CD8-positive, alpha-beta memory T cell (primary cell): ENCODE measurements at places on chromosomes 7 and 10.
A peak's percentile ranks its signal among the peaks of the same experiment; 100 is the strongest.

DNA sequence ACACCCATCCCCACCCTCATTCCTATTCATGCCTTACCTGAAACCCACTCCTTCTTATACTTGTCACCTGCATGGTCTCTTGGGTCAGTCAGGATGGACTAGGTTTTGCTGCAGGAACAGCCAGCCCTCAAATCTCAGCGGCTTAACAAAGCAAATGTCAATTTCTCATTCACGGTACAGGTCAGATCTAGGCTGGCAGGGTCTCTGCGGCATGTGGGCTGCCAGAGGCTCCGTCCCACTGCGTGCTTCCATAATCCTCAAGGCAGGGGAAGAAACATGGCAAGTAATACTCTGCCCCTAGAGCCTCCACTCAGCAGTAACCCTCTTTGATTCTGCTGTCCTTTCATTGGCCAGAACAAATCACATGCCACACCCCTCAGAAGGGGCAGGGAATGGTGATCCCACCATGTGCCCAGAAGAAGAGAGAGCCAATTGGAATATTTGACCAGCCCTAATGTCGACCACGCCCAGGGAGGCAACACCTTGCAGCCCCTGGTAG is 114.9 kb upstream of the ZMIZ1 start:
- no peak for DNase-seq

DNA sequence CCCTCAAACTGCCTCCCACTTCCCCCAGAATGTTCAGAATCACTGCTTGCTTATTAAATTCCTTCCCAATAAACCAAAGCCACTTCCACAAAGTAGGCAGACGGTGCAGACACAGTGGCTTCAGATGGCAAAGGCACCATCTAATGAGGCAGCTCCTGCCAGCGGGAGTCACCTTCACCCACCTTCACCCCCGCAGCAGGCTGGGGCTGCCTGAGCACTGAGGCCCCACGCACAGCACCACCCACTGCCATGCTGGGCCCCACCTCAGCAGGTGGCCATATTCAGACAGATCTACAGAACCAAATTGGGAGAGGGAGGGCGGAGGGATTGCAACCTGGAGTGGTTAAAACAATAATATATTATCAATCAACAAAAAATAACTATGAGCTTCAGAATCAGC is 118.5 kb downstream of the GRID1 start:
- no peak for DNase-seq

DNA sequence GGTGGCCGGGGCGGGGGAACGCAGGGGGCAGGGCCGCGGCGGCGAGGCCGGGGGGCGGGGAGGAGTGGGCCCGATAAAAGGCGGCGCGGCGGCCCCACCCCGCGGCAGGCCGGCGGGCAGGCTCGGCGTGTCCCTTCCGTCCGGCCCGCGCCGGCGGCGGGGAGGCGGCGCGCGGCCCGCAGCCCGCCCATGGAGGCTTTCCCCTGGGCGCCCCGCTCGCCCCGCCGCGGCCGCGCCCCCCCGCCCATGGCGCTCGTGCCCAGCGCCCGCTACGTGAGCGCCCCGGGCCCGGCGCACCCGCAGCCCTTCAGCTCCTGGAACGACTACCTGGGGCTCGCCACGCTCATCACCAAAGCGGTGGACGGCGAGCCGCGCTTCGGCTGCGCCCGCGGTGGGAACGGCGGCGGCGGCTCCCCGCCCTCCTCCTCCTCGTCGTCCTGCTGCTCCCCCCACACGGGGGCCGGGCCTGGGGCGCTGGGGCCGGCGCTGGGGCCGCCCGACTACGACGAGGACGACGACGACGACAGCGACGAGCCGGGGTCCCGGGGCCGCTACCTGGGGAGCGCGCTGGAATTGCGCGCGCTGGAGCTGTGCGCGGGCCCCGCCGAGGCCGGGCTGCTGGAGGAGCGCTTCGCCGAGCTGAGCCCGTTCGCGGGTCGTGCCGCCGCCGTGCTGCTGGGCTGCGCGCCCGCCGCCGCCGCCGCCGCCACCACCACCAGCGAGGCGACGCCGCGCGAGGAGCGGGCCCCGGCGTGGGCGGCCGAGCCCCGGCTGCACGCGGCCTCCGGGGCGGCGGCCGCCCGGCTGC is at the start of gene NANOS1:
TSS of gene NANOS1 (plus strand) at position 102 of the 808 bp plus-strand sequence. CDS start at position 190, 88 bp downstream.
- peak; percentile 30 for DNase-seq

GRCh38 chr7:94971051-94971867 is 63.9 kb downstream of the PPP1R9A start:
- DNase-seq, result no peak

DNA sequence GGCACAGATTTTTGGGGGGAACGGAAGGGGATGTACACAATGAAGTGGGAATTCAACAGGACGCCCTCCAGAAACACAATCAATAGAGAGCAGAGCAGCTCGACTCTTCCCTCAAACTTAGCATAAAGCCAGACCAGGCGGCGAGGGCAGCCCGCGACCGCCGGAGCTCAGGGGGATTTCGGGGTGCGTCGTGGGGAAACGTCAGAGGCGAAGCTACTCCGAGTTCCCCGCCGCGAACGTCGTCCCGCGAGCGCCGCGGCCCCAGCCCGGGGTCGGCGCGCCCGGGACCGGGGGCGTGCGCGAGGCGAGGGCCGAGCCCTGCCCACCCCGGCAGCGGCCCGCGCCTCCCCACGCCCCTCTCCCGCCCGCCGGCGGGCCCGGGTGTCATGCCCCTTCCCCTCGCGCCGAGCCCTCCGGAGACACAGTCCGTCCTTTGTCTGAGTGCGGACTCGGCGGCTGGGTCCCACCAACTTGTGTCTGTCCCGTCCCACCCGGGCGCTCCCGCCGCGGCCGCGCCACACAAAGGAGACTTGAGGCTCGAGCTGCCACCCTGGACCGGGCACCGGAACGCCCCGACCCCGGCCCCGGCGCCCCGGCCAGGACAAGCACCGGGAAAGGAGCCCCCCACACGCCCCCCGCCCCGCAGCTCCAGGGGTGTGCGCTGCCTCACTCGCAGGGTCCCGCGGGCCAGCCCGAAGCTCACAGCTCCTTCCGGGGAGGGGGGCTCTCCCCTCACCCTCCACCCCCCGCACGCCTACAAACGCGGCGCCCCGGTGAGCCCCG is 634 bp downstream of the EZH2 start:
- peak; percentile 64 for DNase-seq

- no peak for DNase-seq
Observed at GRCh38 chr10:94146746-94147145, 153.0 kb downstream of the PLCE1 start.

DNA sequence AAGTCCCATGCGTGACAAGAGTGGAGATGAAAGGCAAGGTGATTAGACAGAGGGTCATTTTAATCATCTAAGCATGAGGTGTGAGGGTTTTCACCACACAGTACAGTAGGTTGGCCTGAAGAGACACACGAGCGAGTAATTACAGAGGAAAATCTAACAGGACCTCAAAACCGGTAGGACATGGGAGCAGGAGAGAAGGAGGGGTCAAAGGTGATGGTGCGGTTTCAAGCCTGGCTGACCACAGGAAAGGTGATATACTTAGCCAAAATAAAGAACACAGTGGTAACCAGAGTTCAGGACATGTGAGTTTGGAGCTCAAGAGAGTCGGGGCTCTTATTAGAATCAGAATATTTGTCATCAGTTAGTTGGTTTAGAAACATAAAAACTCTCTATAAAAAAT is 20.0 kb downstream of the GLI3 start:
- no peak for DNase-seq

GRCh38 chr10:44689368-44689767 is 221.8 kb upstream of the TMEM72 start:
- DNase-seq, result no peak

DNA sequence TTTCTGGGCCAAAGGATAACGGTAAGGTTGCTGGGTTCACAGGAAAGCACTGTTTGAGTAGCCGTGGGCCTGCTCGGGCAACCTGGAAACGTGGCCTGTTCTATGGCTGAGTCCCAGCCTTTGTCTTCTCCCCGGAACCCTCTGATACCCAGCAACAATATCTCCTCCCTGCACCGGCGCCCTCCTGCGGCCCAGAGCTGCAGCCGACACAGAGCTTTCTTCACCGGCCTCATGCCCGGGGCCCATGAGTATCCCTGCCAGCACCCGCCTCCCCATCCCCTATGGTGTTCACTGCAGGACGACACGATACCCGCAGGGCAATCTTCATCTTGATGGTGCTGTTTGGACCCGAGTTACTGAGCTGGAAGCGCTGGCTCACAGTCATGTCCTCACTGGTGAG is 38.6 kb upstream of the NCAPG2 start:
- no peak for DNase-seq

DNA sequence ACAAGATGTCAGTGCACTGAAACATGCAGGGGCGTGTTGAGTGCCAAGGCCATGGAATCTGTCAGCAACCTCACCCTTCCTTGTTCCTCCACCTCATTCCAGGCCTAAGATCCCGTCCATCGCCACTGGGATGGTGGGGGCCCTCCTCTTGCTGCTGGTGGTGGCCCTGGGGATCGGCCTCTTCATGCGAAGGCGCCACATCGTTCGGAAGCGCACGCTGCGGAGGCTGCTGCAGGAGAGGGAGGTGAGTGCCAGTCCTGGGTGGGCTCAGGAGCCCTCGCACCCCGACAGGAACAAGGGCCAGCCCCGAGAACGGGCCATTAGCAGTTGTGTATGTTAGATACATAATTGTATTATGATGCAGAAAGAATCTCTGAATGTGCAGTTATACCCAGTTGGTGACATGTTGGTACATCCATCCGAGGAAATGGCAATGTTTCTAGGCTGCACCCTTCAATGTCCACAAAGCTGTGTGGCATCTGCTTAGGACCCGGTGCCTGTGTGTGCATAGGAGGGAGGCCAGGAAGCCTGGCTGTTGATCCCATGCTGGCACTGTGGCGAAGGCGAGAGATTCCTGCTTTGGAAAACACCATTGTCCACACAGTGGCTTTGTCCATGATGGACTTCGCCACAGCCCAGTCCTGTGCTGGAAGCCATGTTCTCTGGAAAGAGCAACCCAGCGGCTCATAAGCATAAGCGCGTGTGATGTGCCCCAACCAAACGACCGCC is 154.2 kb downstream of the EGFR start:
- no peak for DNase-seq

DNA sequence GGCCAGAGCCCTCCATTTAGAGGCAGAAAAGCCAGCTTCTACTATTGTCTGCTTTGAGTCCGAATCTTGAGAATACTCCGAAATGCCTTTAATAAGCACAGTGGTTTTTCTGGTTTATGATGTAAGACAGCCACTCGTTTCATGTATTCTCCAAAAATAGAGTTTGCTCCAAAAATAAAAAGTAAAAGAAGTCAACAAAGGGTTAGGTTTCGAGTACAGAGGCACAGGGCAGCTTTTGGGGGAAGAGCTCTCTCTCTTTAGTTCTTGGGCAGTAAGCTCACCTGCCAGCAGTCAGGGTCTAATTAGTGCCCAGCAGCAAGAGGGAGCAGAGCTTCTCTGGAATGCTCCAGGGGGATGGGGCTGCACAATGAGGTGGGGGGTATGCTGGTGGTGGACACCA is 20.2 kb downstream of the CREB3L2 start:
- no peak for DNase-seq

- no peak for DNase-seq
Observed at GRCh38 chr10:69142983-69143382, 19.0 kb downstream of the VPS26A start.

- no peak for DNase-seq
Observed at GRCh38 chr7:158028290-158028941, 559.2 kb downstream of the PTPRN2 start.

GRCh38 chr10:113108194-113108835 is 158.3 kb downstream of the TCF7L2 start:
- DNase-seq, result peak; percentile 7

GRCh38 chr10:12876266-12876665 is 125.2 kb downstream of the CCDC3 start:
- no peak for DNase-seq

DNA sequence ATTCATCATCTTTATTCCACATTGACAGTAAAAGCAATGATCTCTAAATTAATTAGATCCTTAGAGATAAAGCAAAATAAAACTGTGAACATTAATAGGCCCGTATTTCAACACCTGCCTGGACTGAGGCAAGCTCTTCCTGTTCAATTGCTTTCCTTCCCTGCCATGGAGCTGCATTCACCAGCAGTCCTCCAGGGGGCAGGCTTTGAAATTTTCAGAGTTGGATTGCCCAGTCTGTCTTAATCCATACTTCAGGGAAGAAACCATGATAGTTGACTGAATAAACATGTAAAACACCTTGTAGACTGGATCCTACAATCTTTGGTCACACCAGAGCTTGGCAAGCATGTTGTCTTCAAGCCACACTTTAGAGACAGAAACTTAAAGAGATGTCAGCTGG is 936.6 kb downstream of the NRG3 start:
- no peak for DNase-seq

GRCh38 chr10:36118314-36118713 is 476.2 kb upstream of the FZD8 start:
- DNase-seq, result no peak

- no peak for DNase-seq
Observed at GRCh38 chr7:30865821-30866220, 45.8 kb upstream of the AQP1 start.

DNA sequence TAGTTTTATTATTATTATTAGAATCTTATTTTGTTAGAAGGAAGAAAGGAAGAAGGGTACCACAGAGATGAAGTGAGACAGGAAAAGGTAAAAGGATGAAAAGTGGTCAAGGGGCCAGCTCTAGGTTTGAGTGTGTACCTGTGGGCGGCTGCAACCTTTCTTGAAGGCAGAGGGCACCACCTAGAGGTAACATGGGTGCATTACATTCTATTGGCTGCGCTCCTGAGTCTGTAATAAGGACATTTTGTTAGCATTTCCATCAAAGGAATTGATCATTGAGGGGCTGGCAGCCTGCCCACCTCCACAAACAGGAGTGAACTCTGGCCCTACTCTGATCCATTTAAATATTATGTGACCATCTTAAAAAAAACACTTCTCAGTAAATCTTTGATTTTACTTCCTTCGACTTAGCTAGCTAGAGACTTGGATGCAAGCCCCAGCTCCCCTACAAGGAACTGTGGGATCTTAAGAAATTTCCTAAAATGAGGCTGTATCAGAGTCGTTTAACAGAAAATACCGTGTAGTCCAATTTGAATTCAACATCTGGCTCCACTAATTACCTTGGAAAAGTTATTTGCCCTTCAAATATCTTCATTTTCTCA is 610.4 kb downstream of the IPMK start:
- DNase-seq, result no peak

- no peak for DNase-seq
Observed at GRCh38 chr7:50317697-50318669, 13.5 kb downstream of the IKZF1 start.

GRCh38 chr7:29843726-29844125 is 37.4 kb downstream of the WIPF3 start:
- DNase-seq, result no peak

DNA sequence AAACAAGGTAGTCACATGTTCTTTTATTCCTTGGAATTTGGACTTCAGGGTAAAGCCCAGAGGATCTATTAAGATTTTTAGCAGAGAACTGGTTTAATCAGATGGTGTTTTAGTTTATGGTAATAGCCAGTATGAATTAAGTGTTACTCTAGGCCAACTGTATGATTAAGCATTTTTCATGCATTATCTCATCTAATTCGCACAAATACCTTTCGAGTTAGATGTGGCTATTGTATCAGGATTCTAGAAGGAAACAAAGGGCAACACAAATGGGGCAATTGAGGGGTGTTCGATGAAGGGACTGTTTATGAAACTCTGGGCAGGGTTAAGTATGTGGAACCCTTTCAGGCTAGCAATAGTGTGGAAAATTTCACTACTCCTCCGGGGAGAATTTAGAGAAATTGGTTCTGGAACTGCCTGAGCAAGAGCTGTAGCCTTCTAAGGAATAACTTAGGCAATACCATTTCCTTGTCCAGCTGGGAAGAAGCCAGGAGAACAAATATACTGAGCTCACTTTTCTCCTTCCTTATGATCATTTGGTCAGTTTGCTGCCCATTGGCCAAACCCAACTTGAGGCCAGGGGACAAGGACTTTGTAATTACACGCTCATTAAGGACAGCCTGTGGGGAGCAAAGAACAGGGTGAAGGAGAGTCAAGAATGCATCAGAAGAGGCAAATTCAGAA is 319.0 kb upstream of the FZD1 start:
- no peak for DNase-seq
